Ascending aorta (tissue), 2 donors: ENCODE measurements at places on chromosomes 6 and 20. TPM values are rescaled to one million over a fixed set of nuclear protein-coding genes. Genes with fewer than 3 reads are reported as not detected.

GRCh38 chr6:14012313-14013030 lies 87.7 kb downstream of the RNF182 start:
- no peak for DNase-seq

DNA sequence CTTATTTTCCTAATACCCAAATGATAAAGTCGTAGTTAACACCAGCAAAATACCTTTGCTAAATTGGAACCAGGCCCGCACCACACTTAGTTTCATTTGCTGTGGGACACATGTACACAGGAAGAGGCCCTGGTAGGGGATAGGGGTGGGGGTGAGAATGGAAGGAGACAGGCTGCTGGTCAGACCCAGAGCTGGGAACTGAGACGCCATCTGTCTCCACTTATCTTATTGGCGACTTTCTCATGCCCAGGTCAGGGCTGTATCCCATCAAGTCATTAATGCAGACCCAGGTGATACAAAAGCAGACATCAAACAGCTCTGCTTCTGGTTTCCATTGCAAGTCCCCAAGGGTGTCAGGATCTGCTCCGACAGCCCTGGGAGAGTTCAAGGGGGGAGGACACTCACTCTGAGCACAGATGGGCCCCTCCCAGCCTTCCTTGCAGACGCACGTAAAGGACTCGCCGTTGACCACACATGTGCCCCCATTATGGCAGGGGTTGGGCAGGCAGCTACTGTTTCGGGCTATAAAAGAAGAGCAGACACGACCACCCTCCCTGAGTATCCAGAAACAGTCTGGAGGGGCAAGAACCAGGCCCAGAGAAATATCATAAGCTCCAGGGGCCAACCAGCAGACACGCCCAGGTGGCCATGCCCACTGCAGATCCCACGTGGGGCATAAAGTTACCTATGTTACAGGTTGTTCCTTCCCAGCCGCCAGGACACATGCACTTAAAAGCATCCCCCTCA lies 29.2 kb downstream of the JAG1 start:
- no peak for DNase-seq

- no peak for DNase-seq
Observed at GRCh38 chr6:32868257-32868788, 14.3 kb downstream of the PSMB9 start.

DNA sequence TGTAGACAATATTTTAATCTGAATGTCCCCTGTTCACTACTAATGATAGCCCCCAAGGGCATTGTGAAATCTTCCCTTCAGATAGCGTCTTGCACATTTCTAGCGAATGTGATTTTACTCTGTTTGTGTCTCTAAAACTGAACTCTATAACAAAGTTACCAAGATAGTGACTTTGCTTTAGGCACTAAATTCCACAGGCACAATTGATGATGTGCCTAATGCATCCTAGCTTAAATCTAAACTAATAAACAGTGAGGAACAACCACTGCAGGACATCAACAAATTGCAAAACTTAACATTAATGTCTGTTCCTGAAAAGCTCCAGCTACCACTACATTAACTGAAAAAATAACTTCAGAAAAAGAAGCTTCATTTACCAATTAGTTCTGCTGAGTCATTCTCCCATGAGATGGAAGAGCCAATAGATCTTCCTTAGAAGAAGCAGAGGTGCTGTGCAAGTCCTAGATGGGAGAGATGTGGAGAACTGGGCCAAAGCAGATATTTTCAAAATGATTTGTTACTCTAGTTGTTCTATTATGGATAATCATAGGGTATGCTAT lies 1065.0 kb downstream of the EPHA7 start:
- no peak for DNase-seq

- no peak for DNase-seq
Observed at GRCh38 chr6:76940191-76940590, 523.1 kb downstream of the HTR1B start.

REM1 gene
- 31.0 TPM for total RNA-seq

TRMT6 gene
- 7.8 TPM for total RNA-seq
